ENCODE measurements at places on chromosomes 4 and X.

GRCh38 chrX:44708470-44708869, 135.4 kb upstream of the DUSP21 start:
- no peak for DNase-seq

- DNase-seq = no peak
These were observed 18.1 kb upstream of the ZXDB start for GRCh38 chrX:57573754-57574153.

DNA sequence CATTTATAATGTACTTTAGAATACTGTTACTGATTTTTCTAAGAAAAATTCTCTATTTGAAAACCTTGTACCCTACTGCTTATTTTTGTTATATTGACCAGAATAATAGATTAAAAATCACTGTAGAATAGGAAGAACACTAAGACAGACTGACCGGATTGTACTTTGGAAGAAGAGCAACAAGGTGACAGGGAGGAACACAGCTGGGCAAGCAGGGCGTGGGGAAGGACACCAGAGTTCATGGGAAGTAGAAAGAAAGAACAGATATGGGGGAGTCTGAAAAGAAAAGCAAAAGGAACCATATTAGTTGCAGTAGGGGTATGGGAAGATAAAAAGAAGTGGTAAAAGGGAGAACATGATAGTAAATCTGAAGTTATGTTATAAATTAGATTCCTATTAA, 38.6 kb downstream of the TXK start:
- no peak for DNase-seq

GRCh38 chr4:83370640-83370906, 35.9 kb upstream of the HPSE start:
- no peak for DNase-seq

DNA sequence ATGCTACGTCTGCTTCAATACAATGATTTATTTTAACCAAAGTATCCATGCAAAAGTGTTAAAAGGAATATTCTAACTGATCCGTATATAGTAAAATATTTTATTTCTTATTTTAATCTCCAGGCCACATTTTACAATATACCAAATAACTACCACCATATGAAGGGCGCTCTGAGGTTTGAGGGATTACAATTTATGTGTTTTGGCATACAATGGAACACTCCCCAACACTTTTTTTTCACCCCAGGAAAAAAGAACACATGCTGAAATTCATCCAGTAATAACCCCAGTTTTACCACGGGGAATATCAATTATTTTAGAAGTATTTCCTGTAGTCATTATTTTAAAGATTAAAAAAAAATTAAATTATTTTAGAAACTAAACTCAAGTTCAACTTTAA, 65.4 kb downstream of the APBB2 start:
- no peak for DNase-seq

DNA sequence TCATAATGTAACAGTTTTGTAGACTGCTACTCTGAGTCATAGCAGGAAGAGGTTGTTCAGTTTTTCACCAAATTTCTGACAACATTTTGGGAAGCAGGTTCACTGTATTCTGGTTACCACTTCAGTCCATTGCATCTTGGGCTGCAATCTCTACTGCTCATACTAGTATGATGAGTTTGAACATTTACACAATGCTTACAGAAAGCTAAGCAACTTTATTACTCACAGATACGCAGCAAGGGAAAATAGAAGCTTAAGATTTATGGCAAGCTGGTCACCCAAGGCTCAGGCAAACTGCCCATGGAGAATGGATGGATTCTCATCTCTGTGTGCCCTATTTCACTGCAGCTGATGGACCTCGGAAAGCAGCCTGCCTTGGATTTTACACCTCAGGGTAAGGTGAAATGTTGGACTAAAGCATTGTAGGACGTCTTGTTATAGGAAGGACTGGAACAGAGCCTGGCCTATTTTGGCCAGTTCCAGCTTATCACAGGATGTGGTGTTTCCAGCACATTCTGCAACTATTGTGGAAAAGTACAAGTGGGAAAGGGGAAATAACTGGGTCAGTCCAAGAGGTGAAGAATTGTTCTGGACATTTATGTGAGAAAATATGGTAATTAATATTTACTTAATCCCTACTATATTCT, 887.1 kb upstream of the AGA start:
- DNase-seq = no peak

Data from stimulated activated CD8-positive, alpha-beta memory T cell treated with anti-CD3 and anti-CD28 coated beads, Interleukin-15, amount 100 ng/mL, for 4 hours (primary cell).